ENCODE measurements at places on chromosomes 16 and 17.

DNA sequence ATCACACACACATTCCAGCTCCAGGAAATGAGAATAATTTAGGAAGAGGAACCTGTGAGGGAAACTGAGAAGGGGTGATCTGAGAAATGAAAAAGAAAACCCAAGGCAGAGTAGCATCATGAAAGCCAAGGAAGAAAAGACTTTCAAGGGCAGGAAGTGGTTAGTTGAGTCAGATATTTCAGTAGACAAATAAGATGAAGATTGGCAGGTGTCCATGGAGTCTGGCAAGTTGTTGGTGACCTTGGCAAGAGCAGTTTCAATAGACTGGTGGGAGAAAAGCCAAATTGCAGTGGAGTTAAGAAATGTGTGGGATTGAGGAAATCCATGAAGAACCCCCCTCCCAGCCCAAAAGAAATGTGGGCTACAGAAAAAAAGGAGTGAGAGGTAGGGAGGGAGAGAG is 10.7 kb downstream of the GNAO1 start:
- DNase-seq: peak; percentile 24

DNA sequence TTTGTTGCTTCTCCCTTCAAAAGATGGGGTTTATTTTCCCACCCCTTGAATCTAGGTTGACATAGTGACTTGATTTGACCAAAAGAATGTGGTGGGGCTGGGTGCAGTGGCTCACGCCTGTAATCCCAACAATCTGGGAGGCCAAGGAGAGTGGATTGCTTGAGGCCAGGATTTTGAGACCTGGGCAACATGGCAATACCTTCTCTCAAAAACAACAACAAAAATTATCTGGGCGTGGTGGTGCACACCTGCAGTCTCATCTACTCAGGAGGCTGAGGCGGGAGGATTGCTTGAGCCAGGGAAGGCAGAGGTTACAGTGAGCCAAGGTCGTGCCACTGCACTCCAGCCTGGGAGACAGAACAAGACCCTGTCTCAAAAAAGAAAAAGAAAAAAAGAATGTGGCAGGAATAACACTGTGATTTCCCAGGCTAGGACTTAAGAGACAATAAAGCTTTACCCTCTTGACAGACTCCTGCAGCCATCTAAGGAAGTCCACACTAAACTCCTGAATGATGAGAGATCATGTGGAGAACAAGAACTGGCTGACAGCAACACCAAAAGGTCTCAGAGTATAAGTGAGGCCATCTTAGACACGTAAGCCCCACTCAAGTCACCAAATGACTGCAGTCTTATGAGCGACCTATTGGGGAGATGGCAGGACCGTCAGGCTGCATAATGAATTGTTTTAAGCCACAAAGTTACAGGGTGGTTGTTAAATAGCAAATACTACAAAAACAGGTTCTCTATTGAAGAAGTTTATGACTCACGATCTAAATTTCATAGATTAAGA is 37.0 kb downstream of the FBXL20 start:
- DNase-seq: no peak

DNA sequence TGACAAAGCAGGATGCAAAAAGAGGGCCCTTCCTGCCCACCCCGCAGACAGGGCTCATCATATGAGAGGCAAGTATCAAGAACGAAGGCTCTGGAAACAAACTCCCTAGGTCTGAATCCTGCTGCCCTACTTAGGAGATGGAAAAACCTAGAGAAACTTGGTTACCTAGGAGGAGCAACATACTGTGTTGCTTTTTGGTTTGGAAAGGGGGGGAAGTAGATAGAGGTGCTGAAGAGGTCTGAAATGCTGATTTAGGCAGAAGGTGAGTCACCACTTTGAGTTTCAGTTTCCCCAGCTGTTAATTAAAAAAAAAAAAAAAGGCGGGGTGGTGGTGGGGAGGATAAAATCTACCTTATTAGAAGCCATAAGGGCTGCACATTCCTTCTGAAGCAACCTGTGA is 1.5 kb downstream of the N4BP1 start:
- peak; percentile 10 for DNase-seq

- no peak for DNase-seq
These were observed 473.6 kb downstream of the CDH11 start for GRCh38 chr16:64648282-64648681.

- no peak for DNase-seq
These were observed 161.4 kb upstream of the C16orf82 start for GRCh38 chr16:26905336-26905735.

- DNase-seq: no peak
These were observed 925 bp downstream of the ZNF689 start for GRCh38 chr16:30609002-30609925.

DNA sequence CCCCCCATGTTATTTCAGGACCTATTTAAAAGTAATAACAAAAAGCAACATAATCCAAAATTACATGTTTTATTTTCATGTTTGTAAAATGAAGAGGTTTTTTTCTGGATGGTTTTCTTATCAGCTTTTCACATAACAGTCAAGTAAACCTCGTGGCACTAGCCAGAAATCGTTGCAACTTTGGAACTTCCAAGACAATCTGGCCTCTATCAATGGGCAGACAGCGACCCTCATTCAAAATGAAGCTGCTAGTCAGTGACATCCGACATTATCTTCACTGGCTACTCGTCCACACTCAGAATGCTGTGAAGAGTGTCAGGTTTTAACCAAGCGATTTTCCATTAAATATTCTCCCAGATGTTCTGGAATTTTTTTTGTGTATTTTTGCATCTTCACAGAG is 22.7 kb downstream of the ZNF652 start:
- DNase-seq: no peak

DNA sequence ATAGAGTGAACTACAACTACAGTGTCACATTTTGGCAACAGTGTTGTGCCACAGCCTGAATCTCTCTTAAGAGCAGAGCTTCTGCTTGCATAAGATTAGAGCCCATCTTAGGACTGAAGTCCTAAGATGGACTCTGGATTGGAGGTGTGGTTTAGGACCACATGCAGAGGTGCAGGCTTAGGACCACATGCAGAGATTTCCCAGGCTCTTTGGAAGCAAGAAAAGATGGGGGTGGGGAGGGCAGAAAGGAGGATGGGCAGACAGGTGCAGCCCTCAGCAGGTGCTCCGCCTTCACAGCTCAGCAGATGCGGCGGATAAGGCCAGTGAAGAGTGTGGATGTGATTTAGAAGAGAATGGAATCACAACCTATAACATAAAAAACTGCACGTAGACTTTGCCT is 128.7 kb downstream of the TANGO6 start:
- no peak for DNase-seq

- DNase-seq: no peak
These were observed 4.4 kb downstream of the ACLY start for GRCh38 chr17:41914358-41914766.

- DNase-seq: no peak
These were observed 57.8 kb downstream of the MYH10 start for GRCh38 chr17:8572764-8573163.

- DNase-seq: no peak
These were observed 1.1 kb downstream of the MPP2 start for GRCh38 chr17:43905985-43906852.

- peak; percentile 77 for DNase-seq
These were observed 7.3 kb downstream of the MFSD6L start for GRCh38 chr17:8791910-8792270.

GRCh38 chr16:4369007-4369733 is 2.5 kb upstream of the VASN start:
- DNase-seq: no peak

DNA sequence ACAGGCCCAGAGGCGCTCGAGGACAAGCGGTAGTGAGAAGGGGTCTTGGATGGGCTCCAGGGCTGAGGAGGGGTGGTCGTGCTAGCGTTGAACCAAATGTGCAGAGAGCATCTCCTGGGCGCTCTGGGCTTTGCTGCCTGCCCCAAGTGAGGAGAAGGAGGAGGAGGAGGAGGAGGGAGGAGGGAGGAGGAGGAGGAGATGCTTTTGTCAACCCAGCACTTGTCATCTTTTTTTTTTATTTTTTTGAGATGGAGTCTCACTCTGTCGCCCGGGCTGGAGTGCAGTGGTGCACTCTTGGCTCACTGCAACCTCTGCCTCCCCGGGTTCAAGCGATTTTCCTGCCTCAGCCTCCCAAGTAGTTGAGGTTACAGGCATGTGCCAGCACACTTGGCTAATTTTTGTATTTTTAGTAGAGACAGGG is 59.8 kb downstream of the PGS1 start:
- DNase-seq: no peak

- no peak for DNase-seq
These were observed 20.9 kb downstream of the KCNG4 start for GRCh38 chr16:84218956-84219355.

GRCh38 chr17:72661945-72662826 is 430.3 kb downstream of the SLC39A11 start:
- DNase-seq: no peak

DNA sequence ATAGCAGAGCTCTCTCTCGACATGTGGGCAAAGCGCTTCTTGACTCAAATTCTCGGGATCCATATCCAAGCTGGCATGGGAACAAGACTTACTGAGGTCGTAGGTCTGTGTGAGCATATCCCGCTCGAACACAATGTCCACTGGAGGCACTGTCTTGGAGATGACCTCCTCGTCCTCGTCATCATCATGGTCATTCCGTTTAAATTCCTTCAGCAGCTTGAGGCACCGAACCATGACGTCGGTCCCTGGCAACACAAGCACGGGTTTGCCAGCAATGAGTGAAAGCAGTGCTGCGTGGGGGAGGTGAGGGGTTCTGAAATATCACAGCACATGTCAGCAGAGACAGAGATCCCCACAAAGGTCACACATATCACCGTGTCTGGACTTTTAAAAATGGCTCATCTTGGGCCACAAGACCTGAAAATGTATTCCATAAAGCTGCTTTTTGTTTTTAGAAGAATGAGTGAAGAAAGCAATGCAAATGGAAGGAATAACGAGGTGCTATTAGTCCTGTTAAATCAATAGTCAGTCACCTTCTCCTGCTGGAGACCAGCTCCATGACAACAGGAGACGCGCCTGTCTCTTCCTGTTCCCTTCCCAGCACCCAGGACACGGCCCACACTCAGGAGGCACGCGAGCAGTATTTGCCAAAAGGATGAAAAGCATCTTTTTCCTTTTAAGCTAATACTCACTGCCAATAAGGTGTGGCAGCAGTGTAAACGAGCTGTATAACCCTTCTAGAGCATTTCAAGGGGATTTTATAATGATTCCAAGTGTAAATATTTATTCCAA is 37.9 kb downstream of the GTF3C1 start:
- DNase-seq: no peak

DNA sequence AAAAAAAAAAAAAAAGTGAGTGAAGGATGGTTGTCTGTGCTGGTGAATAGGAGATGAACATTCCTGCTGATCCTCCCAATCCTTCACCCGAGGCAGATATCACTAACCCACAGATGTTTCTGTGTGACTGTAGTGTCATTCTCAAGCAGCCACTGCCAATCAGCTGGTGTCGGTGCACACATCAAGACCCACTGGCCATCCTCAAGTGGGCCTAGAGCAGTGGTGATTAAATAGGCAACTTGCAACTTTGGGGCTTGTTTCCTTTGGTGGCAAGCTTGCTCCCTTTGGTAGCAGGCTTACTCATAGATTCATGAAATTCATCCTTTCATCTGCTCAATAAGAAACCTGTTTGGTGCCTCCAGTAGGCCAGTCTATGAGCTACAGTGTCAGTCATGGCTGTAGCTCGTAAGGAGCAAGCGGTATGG is 51.1 kb upstream of the LGALS9 start:
- DNase-seq: no peak

GRCh38 chr17:59761385-59762048 is 54.1 kb downstream of the VMP1 start:
- DNase-seq: no peak

- peak; percentile 38 for DNase-seq
These were observed 26.8 kb upstream of the ZNF629 start for GRCh38 chr16:30813821-30814189.

GRCh38 chr16:31149332-31149731 is 534 bp downstream of the PRSS36 start:
- DNase-seq: no peak

- no peak for DNase-seq
These were observed 2.9 kb upstream of the RAB40C start for GRCh38 chr16:586645-587590.

GRCh38 chr17:62693616-62694409 is 66.3 kb downstream of the MRC2 start:
- DNase-seq: no peak

- DNase-seq: no peak
These were observed 2.3 kb downstream of the MPP3 start for GRCh38 chr17:43830510-43831140.

- DNase-seq: no peak
These were observed 39.6 kb upstream of the NAT9 start for GRCh38 chr17:74815550-74816370.

DNA sequence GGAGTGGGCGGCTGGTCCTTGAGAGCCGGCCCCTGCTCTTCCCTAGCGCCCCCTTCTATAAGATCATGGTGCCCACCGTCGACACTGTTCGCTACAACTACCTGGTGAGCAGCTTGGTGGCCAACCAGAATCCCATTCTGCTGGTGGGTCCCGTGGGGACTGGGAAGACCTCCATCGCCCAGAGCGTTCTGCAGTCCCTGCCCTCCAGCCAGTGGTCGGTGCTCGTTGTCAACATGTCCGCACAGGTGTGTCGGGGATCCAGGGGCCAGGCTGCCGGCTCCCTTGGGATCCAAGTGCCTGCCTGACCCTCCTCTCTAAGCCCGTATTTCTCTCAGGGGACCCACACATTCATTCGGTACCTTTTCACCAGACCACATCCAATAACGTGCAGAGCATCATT is 41.4 kb upstream of the KDM6B start:
- DNase-seq: no peak

GRCh38 chr17:77247048-77247541 is 106.3 kb downstream of the SEC14L1 start:
- peak; percentile 36 for DNase-seq

- no peak for DNase-seq
These were observed 33.4 kb upstream of the TBX2 start for GRCh38 chr17:61366076-61366714.

DNA sequence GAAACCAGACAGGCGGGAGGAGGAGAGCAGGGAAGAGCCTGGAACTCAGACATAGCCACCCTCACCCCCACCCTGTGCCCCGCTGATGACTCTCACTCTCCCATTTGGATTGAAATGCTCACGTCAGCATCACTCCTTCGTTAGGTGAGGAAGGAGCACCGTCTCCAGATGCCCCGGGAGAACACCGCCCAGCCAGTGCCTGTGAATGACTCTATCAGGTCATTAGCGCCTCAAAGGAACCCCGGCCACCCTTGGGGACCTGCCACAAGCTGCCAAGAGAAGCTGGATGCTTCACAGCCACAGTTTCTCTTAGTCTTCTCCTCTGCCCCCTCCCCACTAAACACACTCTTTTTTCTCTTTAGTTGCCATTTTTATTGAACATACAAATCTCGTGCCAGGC is 66.0 kb downstream of the CACNG3 start:
- no peak for DNase-seq

DNA sequence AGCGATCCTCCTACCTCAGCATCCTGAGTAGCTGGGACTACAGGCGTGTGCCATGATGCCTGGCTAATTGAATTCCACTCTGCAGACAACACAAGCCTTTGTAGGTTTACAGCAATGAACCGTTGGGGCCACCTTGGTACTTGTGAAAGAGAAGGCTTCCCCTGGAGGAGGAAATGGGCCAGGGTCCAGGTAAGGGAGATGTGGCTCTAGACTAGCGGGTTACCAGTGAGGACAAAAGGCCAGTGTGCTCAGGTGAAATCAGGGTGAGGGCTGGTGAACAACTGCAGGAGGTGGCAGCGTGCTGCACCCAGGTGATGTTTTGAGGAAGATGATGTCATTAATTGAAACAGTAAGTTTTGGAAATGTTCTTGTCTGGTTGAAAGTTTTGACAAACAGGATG is 6.7 kb downstream of the SDR42E1 start:
- DNase-seq: no peak

GRCh38 chr16:30910427-30911029 is 12.8 kb upstream of the FBXL19 start:
- DNase-seq: no peak
